ENCODE measurements at places on chromosomes 12 and 14.

GRCh38 chr12:57549909-57550640, at the start of gene KIF5A:
Gene KIF5A (plus strand): TSS chr12:57550044. CDS start chr12:57550272, 228 bp downstream.
- peak; percentile 50 for DNase-seq

DNA sequence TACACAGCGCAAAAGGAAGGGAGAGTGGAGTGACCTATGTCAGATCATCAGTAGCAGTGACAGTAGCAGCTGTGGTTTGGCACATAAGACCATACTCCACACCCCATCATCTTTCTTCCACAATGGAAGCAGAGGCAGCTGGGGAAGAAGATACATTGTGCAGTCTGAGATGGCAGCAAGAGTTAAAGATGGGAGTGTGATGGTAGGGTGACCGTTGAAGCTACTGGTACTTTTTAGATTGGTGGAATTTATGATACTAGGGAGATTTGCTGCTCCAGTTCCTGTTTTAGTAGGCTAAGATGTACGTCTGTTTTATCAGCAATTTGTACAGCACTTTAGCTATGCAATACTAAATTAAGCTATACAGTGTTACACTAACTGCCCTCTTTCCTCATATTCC, 291.0 kb downstream of the FUT8 start:
- DNase-seq = no peak

DNA sequence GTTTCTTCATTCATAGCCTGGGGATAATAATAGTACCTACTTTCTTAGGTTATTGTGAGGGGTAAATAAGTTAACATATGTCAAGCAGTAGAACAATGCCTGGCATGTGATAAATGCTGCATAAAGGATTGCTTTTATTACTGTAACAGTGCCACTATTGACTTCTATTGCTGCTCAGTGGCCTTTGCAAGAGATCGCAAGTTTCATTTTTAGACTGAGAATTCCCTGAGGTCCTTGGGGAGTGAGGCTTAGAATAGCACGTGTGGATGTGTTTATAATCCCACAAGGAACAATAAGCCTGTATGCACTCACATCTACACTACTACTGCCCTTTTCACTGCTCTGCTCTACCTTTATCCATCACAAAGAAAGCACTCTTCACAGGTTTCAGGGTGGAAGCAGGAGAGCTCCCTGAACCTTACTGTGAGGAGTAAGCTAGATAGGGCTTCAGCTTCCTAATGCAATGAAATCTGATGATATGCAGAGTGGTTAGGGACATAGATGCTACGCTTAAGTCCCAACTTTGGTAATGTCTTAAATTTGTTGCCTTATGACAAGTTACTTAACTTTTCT, 302.6 kb downstream of the SNAPC1 start:
- no peak for DNase-seq

DNA sequence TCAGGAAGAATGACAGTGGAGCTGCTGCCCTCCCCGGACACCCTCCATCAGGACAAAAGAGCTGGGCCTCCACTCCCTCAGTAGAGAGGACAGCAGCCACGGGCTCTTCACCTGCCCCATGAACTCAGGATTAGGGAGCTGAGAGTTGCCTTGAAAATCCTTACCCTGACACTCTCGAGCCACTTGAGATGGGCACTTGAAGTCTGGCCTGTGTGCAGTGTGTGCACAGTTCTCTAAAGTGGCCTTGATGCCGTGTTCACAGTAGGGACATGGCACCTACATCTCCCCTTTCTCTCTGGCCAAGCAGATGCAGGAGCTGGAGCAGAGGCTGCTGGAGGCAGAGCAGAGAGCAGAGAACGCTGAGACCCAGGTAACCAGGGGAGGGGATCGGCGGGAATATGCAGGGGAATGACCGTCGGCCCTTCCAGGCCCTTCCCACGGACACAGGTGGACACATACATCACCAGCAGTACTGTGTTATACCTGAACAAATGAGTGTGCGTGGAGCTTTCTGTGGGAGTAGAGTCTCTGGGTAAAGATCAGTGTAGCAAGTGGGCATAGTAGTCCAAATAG, 22.5 kb downstream of the PLEKHH1 start:
- no peak for DNase-seq

DNA sequence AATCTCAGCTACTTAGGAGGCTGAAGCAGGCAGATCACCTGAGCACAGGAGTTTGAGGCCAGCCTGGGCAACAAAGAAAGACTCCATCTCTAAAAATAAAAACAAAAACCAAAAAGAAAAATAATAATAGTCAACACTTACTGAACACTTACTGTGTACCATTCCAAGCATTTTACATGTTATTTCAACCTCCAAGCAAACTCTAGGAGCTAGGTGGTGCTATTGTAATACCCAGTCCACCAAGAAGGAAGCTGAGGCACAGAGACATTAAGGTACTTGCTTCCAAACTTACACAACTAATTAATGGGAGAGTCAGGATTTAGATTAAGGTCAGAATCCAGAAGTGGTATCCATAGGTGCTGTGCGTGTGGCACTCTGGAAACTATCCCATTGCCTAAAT, 13.7 kb upstream of the OR6J1 start:
- no peak for DNase-seq

Measured in stimulated activated CD4-positive, alpha-beta T cell treated with anti-CD3 and anti-CD28 coated beads, Interleukin-1b, Interleukin-23, amount 100 ng/mL, for 48 hours (primary cell).